Fibroblast of skin of left biceps (primary cell): ENCODE measurements at places on chromosomes 4 and X.

DNA sequence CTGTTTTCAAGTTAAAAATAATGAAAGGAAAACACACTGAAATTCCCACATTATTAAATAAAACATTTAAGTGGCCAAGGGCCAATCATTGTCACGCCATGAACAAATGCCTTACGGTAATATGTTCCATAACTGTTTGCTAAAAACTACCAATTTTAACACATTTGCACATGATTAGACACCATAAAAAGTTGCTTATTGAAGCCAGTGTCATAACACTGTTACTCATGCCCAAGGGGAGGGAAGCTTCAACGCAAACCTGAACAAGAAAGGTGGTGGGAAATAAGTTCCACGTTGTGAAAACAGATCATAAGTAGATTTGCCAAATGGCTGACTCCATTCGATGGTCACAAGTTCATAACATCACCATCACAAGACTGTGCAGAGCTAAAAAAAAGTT, 739.3 kb upstream of the FAM241A start:
- DNase-seq = no peak

DNA sequence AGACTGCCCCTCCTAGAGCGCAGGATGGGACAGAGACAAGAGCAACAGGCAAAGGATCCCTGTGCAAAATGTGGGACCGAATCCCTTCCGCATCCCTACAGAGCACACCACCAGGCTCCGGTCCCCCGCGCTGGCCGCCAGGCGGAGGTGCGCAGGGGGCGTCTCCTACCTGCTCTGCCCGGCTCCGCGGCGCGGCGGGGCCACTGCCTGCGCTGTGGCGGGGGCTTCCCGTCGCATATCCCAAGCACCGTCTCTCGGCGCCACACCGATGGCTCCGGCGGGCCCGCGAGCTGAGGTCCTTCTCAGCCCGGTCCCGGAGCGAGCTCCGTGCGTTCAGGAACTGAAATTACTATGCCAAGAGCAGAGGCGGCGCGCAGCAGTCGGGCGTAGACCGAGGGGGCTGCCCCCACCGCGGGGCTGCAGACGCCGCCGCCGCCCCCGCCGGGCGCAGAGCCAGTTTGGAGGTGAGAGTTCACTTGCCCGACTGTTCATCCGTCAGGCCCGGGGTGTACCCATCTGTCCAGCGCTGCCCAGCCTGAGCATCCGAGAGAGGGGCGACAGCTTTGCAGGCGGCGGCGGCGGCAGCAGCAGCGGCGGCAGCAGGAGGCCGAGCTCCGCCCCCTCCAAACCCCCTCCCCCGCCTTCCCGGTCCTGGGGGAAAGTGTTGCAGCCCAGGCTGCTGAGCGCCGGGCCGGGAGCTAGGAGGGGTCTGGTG, at the start of gene GPRIN3:
GPRIN3 (minus strand) TSS at position 355 of the 715 bp plus-strand sequence. CDS start 57,690 bp downstream, outside the sequence.
- DNase-seq = no peak

- no peak for DNase-seq
Observed at GRCh38 chrX:38220024-38220414, 652 bp downstream of the SRPX start.

DNA sequence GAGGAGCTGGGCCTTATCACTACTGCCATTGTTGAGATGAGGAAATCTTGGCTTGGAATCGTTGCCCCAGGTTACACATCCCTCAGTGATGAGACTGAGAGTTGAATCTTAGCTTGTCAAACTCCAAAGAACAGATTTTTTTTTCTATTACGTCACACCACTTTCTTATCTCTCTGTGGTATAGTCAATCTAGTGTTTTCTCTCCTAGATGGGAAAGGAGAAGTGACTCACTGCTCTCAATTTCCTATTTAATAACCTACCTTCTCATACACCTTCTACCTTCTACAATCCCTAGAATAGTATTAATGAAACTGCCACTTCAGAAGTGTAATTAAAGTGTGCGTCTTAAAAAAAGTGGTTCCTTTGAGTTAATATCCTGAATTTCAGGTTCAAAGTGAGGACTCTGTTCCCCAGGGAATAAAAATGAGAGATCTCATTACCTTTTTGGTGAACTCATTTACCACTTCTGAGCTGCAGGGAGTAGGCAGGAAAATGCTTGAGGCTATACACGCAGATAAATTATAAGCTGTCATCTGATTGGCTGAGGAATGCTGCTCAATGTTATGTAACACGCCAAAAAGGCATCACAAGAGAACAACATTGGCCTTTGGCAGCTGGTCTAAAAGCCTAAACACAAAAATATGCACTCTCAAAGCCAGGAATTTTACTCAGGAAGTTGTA, 59.3 kb downstream of the MAD2L1 start:
- peak; percentile 90 for DNase-seq

DNA sequence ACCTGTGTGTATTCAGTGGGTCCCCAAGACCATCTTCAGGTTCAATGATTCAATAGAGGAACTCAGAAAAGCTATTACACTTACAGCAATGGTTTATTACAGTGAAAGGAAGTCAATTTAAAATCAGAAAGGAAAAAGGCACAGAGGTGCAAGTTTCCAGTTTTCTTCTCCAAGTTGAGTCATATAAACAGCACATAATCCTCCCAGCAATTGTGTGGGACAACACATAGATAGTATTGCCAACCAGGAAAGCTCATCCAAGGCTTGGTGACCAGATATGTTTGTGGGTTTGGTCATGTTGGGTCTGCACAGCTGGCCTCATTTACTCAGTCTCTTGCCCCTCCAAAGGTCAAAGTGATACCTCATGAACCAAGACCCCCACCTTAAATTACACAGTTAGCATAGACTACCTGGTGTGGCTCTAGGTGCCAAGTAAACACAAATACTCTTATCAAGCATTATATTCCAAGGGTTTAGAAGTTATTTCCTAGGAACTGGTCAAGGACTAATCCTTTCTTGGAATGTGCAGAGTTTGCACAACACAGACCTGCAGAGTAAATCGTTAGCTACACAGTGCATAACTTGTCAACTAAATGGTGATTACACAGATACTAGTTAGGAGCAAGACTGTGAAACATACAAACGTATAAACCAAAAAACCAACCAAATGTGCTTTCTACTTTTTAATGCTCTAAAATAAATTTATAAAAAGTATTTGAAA, 777.3 kb downstream of the PCDH18 start:
- no peak for DNase-seq
